ENCODE measurements at places on chromosomes 2 and 18. TPM values are rescaled to one million over a fixed set of nuclear protein-coding genes. Genes with fewer than 3 reads are reported as not detected.

The MBD1 gene
- total RNA-seq: 91.7 TPM

GRCh38 chr18:49762191-49763077 lies 50.9 kb downstream of the ACAA2 start:
- DNase-seq: no peak
- H3K4me3 ChIP-seq: no peak overlapping the region
- no peak overlapping the region for H3K27ac ChIP-seq

DNA sequence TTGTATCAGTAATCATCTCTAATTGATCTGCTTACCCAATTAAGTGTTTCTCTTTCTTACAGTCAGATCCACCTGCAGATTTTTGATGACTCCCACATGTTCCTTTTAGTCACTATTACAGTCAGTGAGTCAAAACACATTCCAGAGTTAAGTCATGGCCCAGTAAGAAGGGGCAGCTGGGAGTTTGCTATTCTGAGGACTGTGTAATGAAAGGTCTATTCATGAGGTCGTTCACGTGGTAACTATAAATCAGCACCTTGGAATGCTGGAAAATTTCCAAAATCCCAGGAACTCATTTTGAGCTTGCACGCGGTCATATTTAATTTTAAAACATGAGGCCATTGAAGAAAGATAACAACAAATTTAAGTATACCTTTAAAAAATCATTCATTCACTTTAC lies 252.5 kb downstream of the XIRP2 start:
- H3K36me3 ChIP-seq: no peaks in the 10 kb centered on the region
- H3K27me3 ChIP-seq: no peaks in the 10 kb centered on the region
- H3K4me3 ChIP-seq: no peak overlapping the region
- H3K4me1 ChIP-seq: no peaks in the 10 kb centered on the region

GRCh38 chr2:42725657-42726056 lies 38.3 kb downstream of the OXER1 start:
- H3K4me3 ChIP-seq: no peak overlapping the region
- H3K27me3 ChIP-seq: no peaks in the 10 kb centered on the region
- H3K27ac ChIP-seq: no peak overlapping the region
- peaks cover 11% of the 10 kb centered on the region for H3K4me1 ChIP-seq
- peaks cover 22% of the 10 kb centered on the region for H3K36me3 ChIP-seq

GRCh38 chr2:143532061-143532460 lies 402.8 kb downstream of the ARHGAP15 start:
- H3K4me3 ChIP-seq: no peak overlapping the region
- peaks cover 56% of the 10 kb centered on the region for H3K36me3 ChIP-seq
- H3K4me1 ChIP-seq: peaks cover 16% of the 10 kb centered on the region
- no peak for DNase-seq
- no peaks in the 10 kb centered on the region for H3K27me3 ChIP-seq

All from activated CD4-positive, alpha-beta T cell treated with anti-CD3 and anti-CD28 coated beads, Interleukin-2, amount 10 ng/mL, durations not matched to agents 24 days and 14 days (primary cell).